Urinary bladder (tissue), 4 donors: ENCODE measurements at places on chromosomes 5 and 9. TPM values are rescaled to one million over a fixed set of nuclear protein-coding genes. Genes with fewer than 3 reads are reported as not detected.

DNA sequence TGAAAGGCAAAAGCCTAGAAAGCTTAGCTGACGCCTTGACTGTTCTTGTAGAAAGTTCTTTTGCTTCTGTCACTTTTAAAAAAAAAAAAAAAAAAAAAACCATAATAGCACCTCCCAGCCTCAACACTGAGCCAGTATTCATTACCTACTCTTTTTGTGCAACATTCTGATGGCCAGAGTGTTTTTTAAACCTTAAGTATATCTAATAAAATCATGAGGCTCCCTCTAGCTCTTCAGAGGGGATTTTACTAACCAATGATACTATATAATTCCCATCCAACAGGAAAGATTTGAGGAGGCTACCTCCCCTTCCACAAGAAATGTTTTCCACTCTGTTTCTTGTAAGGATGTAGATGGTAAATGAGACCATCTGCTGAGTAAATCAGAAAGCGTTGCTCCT lies 3.9 kb downstream of the BNC2 start:
- no peak for DNase-seq

Gene GKAP1
- 13.0 TPM for total RNA-seq

GRCh38 chr5:136615251-136616119 lies 250.1 kb upstream of the TRPC7 start:
- no peak for DNase-seq

GRCh38 chr5:54669285-54669684 lies 151.7 kb downstream of the SNX18 start:
- no peak for DNase-seq

Gene HCN1
- 0.26 TPM for total RNA-seq

- DNase-seq: no peak
These were observed 75.9 kb upstream of the SEMA6A start for GRCh38 chr5:116650544-116650943.

- no peak for DNase-seq
These were observed 178.3 kb upstream of the ACOT12 start for GRCh38 chr5:81572201-81572600.
